ENCODE measurements at places on chromosomes 12 and 14.

- no peak for DNase-seq
Measured at GRCh38 chr14:30573966-30574365, 15.0 kb downstream of the G2E3 start.

GRCh38 chr12:53478865-53479264, 20.4 kb downstream of the MAP3K12 start:
- no peak for DNase-seq

DNA sequence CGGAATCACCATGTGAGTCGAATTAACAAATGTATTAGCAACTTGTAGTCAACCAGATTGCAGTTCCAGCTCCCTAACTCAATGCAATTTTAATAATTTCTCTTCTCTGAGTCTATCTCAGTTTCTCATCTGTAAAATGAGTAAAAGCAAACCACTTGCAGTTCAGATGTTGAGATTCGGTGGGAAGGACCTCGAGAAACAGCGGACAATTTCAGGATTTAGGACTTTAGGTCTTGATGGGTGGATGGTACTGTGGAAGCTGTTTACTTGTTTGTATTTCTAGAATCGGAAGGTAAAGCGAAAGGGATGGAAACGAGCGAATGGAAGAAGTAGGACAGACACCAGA, 510 bp upstream of the TTC8 start:
- DNase-seq = no peak

DNA sequence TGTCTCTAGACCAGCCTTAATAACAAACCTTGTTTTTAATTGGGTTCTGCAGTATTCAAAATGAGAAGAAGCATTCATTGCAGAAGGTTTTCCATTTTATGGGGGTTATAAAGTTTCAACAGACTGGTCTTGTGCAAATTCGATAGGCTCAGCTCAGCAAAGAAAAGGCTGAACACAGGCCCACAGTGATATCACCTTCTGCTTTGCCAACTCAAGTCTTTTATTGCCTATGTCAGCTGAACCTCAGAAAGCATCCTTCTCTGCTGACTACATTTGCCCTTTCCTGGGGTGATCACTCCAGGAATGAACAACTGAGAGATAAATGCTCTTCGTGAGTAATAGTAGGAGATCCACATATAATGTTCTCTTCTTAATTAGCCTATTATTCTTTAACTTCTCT, 134.5 kb upstream of the CCDC175 start:
- DNase-seq = no peak

DNA sequence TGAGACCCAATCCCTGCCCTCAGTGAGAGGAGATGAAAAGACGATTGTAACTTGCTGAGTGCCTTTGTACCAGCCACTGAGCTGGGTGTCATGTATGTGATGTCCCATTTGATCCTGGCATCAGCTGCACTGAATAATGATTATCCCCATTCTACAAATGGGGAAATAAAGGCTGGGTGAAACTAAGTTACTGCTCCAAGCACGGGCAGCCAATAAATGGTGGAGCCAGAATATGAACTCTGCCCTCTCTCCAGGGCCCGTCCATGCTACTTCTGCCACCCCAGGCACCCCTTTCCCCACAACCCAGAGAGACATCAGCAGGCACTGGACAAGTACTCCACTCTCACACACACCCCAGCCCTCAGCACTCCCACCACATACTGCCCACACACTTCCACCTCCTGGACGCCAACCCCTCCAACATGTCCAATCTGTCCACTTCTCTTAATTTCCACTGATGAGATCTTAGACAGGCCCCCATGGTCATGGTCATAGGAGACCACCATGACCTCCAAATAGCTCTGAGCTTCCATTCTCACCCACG, 115.8 kb downstream of the DICER1 start:
- no peak for DNase-seq

- DNase-seq = no peak
Measured at GRCh38 chr12:117011988-117012805, 87.0 kb downstream of the TESC start.

DNA sequence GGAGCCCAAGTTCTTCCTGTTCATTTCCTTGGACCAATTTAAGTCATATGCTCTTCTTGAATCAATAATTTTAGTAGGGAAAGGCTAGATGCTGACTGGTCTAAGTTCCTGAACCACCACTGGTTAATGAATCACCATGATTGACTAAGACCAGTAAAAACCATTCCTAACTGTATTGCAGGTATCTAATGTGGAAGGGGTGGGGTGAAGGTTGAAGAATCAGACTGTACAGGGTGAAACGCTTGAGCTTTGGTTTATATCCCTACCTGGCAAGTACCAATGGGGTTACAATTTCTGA, 100.1 kb downstream of the DYRK2 start:
- no peak for DNase-seq

DNA sequence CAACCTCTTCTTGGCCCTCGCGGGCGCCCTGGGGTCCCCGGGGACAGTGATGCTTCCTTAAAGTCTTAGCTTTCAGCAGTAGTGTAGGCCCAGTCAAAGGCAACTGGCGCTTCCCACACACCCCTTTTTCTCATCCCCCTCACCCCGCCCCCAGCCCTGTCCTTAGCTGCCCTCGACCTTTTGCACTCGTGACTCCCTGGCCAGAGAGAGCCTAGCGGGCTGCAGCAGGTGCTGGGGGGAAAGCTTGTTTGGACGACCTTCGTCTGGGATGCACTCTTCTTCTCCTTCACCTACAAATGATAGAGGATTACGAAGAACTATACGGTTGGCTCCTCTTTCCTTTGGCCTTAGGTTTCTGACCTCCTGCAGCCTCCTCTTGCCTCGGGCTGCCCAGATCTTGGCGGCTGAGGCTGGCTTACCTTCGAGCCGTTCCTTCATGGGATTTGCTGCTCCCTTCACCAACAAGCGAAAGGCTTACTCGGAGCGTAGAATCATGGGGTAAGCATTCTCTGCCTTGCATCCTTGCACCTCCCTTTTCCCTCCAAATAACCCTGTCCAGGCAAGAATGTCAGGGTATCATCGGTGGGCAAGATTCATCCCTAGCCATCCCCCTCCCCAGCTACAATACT, 815 bp downstream of the COQ10A start:
- no peak for DNase-seq

DNA sequence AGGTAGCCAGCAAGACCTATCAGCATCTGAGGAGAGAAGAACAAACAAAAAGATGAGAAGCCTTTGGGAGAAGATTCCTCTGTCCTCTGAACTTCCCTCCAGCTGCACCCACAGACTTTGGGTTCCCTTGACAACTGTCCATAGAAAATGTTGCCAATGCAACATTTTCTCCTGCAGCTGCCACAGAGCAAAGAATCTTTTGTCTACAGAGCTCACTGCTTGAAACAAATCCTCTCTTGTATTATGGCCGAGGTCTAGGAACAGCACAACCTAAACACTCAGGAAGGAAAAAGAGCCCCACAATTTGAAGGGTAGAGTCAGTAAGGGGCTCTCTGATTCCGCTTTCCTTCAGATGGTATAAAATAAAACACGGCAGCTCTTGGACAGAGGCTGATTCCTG, 14.3 kb downstream of the POMT2 start:
- DNase-seq = no peak

DNA sequence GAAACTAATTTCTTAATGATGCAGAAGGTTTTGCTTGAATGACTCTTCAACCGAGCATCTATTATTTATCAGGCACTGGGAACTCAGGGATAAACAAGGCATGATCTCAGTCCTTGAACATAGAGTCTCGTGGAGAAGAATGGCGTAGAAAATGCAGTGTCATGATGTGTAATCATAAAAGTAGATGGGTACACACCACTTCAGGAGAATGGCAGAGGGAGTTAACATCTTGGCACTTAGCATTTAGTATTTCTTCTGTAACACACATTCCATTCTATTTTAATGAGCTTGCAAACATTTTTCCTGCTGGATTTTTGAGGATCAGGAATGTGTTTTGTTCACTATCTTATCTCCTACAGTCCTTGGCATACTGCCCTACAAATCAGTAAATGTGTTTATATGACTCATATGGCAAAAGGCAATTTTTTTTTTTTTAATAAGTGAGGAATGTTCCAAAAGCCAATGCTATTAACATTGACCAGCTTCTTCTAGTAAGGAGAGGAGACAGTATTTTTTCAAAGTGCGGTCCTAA, 3.8 kb downstream of the TXNRD1 start:
- DNase-seq = no peak

DNA sequence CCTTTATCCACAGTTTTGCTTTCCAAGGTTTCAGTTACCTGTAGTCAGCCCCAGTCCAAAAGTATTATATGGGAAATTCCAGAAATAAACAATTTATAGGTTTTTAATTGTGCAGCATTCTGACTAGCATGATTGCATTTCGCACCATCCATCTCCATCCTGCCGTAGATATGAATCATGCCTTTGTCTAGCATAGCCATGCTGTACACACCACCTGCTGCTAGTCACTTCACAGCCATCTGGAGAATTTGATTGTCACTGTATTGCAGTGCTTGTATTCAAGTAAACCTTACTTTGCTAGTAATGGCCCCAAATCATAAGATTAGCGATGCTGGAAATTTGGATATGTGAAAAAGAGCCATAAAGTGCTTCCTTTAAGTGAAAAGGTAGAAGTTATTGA, 36.0 kb downstream of the MUCL1 start:
- DNase-seq = no peak

GRCh38 chr12:39892146-39892545, 213.7 kb downstream of the SLC2A13 start:
- DNase-seq = no peak

DNA sequence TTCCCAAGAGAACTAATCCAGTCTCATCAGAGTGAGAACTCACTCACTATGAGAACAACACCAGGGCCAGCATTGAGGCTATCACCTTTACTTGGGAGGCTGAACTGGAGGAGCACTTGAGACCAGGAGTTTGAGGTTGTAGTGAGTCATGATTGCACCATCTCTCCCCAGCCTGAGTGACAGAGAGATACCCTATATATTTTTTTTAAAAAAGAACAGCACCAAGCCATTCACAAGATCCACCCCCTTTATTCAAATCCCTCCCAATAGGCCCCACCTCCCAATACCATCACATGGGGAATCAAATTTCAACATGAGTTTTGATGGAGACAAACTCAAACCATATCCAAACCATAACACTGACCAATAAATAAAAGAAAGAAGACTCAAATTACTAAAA, 3.7 kb upstream of the TMX1 start:
- no peak for DNase-seq

- DNase-seq = no peak
Measured at GRCh38 chr14:72736308-72736707, 157.6 kb downstream of the DPF3 start.

GRCh38 chr12:120121766-120122293, 5.3 kb upstream of the RAB35 start:
- DNase-seq = no peak

GRCh38 chr14:104428333-104428851, 151.2 kb upstream of the C14orf180 start:
- DNase-seq = no peak

DNA sequence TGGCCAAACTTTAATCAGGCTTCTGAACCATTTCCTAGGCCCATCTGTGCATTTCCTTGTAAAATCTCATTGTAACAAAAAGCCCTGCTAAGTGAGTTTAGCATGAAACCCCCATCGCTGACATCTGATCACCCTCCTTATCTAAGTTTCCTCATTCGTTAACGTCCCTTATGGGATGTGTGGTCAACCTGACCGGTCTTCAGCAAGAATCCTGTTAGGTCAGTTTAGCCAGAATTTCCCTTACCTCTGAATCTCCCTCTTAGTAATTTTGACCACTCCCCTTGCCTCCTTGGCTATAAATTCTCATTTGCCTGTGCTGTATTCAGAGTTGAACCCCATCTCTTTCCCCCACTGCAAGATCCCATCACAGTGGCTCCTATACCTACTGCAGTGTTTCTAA, 239.3 kb downstream of the RMST start:
- DNase-seq = no peak

- no peak for DNase-seq
Measured at GRCh38 chr14:31435276-31435675, 14.9 kb upstream of the HEATR5A start.

DNA sequence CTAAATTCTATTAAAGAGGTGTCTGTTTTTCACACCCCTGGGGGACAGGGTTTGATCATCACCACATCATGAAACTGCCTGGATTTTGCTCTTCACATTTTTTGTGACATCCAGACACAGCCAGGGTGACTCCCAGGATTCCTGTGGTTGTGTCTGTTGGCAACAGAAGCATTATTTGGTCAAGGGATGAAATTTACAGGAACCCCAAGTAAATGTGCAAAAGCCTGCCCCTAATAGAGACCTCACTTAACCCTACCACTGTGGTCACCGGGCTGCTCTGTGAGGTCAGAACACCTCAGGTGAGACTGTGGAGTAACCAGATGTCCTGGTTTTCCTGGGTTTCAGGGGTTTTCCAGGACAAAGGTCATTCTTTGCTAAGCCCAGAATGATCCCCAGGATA, 103.8 kb downstream of the DAD1 start:
- no peak for DNase-seq

- DNase-seq = no peak
Measured at GRCh38 chr12:115710104-115710564, 567.4 kb downstream of the MED13L start.

DNA sequence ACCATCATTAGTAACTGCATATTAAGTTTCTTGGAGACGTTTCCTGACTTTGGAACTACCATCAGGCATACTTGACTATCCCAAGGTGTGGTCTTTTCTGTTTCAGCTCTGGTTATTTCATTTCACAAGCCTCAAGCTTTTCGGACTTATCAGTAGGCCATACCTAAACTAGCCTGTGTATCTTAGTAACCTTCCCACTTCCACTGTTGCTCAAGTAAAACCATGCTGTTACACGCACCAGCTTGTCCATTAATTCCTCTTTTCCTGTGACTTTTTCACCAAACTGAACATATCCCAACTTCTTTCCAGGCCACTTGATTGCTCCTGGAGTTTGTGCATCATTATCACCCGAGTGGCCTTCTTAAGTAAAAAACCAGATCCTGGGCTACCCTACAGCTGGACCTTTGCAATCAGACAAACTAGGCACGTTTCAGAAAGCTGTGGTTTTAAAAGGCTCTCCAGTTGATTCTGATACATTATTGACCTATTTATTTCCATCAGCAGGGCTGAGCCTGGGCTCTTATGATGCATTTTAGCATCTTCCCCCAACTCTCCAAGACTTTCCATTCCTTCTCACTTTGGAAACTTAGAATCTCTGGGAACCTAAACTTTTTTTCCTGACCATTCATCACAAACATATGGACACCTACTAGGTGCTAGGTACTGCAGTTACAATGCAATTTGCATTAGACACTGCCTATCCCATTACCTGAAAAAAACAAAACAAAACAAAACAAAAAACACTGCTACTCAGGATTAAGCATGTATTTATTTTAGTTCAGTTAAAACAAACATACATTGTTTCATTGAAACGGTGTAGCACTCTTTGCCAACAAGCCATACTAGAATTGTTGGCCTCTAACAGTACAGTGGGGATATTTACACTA, 14.9 kb downstream of the SLC38A2 start:
- DNase-seq = no peak

GRCh38 chr12:46562625-46563225, 190.2 kb upstream of the SLC38A2 start:
- DNase-seq = no peak

GRCh38 chr14:49574038-49574437, 12.1 kb downstream of the RPS29 start:
- DNase-seq = no peak

- DNase-seq = peak; percentile 82
Measured at GRCh38 chr14:102917469-102918211, 4.8 kb upstream of the AMN start.

GRCh38 chr12:111816065-111816615, 25.9 kb upstream of the MAPKAPK5 start:
- no peak for DNase-seq

GRCh38 chr12:102480406-102480805, at the start of gene IGF1:
TSS of gene IGF1 (minus strand) at chr12:102480563. CDS start at chr12:102480381, 182 bp downstream.
- DNase-seq = no peak

- no peak for DNase-seq
Measured at GRCh38 chr12:46898152-46898931, 72.5 kb upstream of the SLC38A4 start.

GRCh38 chr14:19729763-19730162, 13.6 kb upstream of the OR4Q3 start:
- DNase-seq = no peak

Data from GM12892 (cell line).